NCI-H2081 (cell line): ENCODE measurements at places on chromosomes 1 and 21.

DNA sequence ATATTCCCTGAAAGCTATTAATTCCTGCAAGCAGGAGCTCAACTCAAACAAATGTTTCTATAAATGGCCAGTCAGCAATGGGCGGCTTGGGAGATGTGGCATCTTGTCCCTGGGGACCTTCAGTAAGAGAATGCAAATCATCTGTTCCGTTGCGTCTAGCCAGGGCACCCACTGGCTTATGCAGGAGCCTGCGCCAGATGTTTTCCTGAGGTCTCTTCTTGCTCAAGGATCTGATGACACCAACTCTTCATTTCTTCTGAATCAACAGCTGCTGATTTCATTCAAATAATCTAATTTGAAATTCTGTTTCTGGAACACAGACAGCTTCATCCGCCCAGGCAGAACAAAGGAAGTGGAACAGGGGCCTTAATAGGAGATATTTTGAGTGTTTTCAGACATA lies 70.0 kb upstream of the AJAP1 start:
- no peak for DNase-seq

DNA sequence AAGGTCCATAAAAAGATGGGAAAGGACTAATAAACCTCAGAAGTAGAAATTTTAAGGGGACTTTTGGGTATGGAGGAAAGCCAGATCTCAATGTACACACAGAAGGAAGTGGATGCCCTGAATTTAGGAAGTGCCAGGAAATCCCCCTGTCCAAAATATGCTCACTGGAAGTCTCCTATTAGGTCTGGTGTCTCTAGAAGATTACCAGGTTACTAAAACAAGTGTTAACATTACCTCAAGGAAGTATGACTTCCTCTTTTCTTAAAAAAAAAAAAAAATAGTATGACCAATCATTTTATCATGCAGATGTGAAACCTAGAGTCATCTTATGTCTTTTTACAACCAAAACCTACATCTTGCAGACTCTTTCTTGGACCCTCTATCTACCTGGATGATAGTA lies 30.7 kb downstream of the CD58 start:
- DNase-seq = no peak

GRCh38 chr1:27392778-27393635 lies 585 bp downstream of the GPR3 start:
- DNase-seq = no peak

DNA sequence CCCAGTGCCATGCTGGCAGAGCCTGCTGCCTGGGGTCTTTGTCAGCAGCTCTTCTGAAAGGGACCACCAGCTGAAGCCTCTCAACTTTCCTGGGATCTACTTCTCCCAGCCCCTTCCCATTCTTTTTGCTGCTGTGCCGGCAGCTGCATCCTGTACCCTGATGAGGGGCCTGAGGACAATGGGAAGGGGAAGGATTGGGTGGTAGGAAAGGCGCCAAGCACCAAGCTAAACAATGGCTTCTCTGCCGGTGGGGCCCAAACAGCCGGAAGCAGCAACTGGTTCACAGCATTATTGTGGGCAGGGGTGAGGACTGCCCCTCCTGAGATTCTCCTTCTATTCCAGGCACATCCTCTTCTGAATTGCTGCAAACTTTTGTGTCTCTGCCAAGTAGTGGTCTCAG lies 5.0 kb upstream of the EFCAB14 start:
- no peak for DNase-seq

- DNase-seq = no peak
Observed at GRCh38 chr1:233844275-233844674, 60.2 kb upstream of the SLC35F3 start.

DNA sequence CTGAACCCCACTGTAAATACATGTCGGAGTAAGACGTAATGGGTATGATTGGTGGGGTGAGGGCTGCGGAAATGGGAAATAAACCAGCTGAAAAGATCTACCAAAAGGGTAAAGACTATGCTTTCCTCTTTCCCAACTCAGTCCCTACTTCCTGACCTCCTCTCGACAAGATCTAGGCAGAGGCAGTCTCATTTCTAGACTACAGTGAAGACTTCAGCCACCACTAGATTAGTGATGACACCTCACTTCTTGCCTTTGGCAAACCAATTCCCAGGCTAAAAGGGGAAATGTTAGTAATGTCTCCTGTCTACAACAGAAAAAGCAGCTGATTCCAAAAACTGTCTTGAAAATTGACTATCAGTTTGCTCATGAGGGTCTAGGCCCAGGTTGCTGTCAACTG lies 219.9 kb downstream of the ASTN1 start:
- DNase-seq = no peak

GRCh38 chr1:193421487-193421886 lies 235.1 kb upstream of the B3GALT2 start:
- no peak for DNase-seq

DNA sequence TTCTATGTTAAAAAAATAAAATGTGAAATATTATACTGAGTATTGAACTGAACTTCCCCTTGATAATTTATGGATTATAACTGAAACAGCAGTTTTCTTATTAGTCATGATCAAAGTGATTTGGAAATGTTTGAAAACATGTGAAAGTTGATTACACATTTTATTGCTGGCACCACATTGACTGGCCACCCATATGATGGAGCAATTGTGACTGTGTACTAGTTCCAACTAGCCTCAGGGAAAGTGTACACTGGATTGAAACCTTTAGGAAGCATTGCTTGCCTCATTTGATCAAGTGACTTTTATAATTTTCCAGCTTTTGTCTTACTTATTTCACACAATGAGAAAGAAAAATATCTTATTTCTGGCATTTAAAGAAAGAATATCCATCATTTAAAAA lies 128.0 kb upstream of the ADGRL2 start:
- no peak for DNase-seq
